ENCODE measurements at places on chromosomes 3 and 15. TPM values are rescaled to one million over a fixed set of nuclear protein-coding genes. Genes with fewer than 3 reads are reported as not detected.

The LRRC34 gene
- total RNA-seq, result 6.9 TPM

The DLEC1 gene
- total RNA-seq, result 3.7 TPM

The TOP2B gene
- total RNA-seq, result 143 TPM

The RETNLB gene
- total RNA-seq, result not detected

The CCR3 gene
- 1.3 TPM for total RNA-seq

The RAF1 gene
- 97.6 TPM for total RNA-seq

The WDR49 gene
- not detected for total RNA-seq

The SENP2 gene
- 31.4 TPM for total RNA-seq

The NME9 gene
- total RNA-seq, result 1.7 TPM

The FEZF2 gene
- total RNA-seq, result not detected

The IFRD2 gene
- total RNA-seq, result 59.0 TPM

The LYZL4 gene
- not detected for total RNA-seq

The MUC20 gene
- 3.1 TPM for total RNA-seq

The FAH gene
- total RNA-seq, result 34.6 TPM

The MOBP gene
- not detected for total RNA-seq

GRCh38 chr3:188506446-188506845, 352.5 kb downstream of the LPP start:
- no peak overlapping the region for H3K27ac ChIP-seq
- no peak overlapping the region for H3K4me3 ChIP-seq
- peaks cover 9% of the 10 kb centered on the region for H3K4me1 ChIP-seq

- no peaks in the 10 kb centered on the region for H3K36me3 ChIP-seq
- no peak overlapping the region for H3K4me3 ChIP-seq
- H3K27me3 ChIP-seq, result peaks cover 5% of the 10 kb centered on the region
- H3K27ac ChIP-seq, result no peak overlapping the region
- DNase-seq, result no peak
These were observed 197.4 kb upstream of the DPH6 start for GRCh38 chr15:35743321-35743720.

DNA sequence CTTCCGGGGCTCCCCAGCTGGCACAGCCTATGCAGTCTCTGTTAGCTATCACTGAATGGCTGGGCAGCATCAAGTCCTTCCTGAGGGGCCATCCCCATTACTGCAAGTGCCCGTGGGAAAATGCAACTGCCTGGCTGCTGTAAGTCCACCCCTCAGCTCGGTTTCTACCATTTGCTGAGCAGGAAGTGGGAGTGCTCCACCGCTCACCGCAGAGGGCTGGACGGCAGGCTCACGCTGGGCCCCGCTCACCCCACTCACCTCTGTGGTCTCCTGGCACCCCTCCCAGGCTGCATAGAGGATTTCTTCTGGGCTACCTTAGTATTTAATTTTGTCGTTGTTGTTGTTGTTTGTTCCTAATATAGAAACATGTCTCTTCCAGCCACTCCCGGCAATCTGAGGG, 270.2 kb downstream of the PLCL2 start:
- peaks cover 45% of the 10 kb centered on the region for H3K4me1 ChIP-seq
- peak overlapping the region; percentile 69 for H3K27ac ChIP-seq
- H3K27me3 ChIP-seq, result no peaks in the 10 kb centered on the region

- no peak for DNase-seq
- no peaks in the 10 kb centered on the region for H3K4me1 ChIP-seq
- no peaks in the 10 kb centered on the region for H3K27me3 ChIP-seq
- no peak overlapping the region for H3K27ac ChIP-seq
- peaks cover 11% of the 10 kb centered on the region for H3K36me3 ChIP-seq
These were observed 44.8 kb downstream of the MESD start for GRCh38 chr15:80944818-80945217.

DNA sequence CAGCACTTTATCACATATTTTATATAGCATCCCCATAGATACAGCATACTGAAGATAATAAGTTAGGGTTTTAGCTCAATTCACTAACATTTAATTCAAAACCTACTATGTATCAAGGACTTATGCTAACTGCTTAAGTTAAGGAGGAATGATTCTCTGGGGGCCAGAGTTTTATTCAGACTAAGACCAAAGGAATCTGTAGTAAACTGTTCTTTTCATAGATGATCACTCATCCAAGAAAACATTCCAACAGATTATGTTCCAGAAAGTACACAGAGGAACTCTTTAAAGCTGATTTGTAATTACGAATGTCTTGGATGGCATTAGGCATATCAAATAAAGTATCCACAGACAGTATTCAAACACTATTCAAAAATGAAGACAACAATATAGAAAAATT, 226.4 kb downstream of the SCAPER start:
- H3K4me1 ChIP-seq, result no peaks in the 10 kb centered on the region
- H3K36me3 ChIP-seq, result peaks cover 8% of the 10 kb centered on the region
- no peaks in the 10 kb centered on the region for H3K27me3 ChIP-seq
- H3K27ac ChIP-seq, result no peak overlapping the region
- DNase-seq, result no peak

GRCh38 chr3:195035345-195036202, 235.4 kb downstream of the XXYLT1 start:
- H3K4me3 ChIP-seq, result no peak overlapping the region
- H3K36me3 ChIP-seq, result no peaks in the 10 kb centered on the region
- H3K4me1 ChIP-seq, result no peaks in the 10 kb centered on the region
- no peak for DNase-seq
- H3K27ac ChIP-seq, result no peak overlapping the region
- H3K27me3 ChIP-seq, result peaks cover 14% of the 10 kb centered on the region

- no peak for DNase-seq
- no peaks in the 10 kb centered on the region for H3K27me3 ChIP-seq
- peak overlapping the region; percentile 15 for H3K27ac ChIP-seq
- peaks cover 10% of the 10 kb centered on the region for H3K36me3 ChIP-seq
- H3K4me3 ChIP-seq, result peak overlapping the region; percentile 18
These were observed 175.4 kb upstream of the LPP start for GRCh38 chr3:187978433-187979011.

DNA sequence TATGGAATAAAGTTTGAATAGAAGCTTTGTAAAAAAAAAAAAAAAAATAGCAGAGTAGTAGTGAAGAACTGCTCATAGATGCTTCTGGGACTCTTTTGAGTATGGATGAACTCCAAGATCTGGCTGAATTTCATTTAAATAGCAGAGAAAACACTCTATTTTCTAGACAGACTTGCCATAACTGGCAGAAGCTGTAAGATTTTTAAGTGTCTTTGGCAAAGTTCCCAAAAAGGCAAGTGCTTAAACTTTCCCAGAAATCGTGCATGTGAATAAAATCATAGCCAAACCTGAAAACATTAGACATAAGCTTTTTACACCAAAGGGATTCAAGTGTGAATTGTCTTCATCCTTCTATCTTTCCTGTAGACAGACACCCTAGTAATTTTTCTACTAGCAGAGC, 110.3 kb upstream of the MITF start:
- H3K36me3 ChIP-seq, result no peaks in the 10 kb centered on the region
- H3K27ac ChIP-seq, result no peak overlapping the region
- no peak overlapping the region for H3K4me3 ChIP-seq
- no peaks in the 10 kb centered on the region for H3K4me1 ChIP-seq

- H3K36me3 ChIP-seq, result no peaks in the 10 kb centered on the region
- H3K27me3 ChIP-seq, result peaks cover 18% of the 10 kb centered on the region
- no peak for DNase-seq
- H3K27ac ChIP-seq, result no peak overlapping the region
- H3K4me1 ChIP-seq, result no peaks in the 10 kb centered on the region
These were observed 15.3 kb downstream of the CHDH start for GRCh38 chr3:53830944-53831343.

DNA sequence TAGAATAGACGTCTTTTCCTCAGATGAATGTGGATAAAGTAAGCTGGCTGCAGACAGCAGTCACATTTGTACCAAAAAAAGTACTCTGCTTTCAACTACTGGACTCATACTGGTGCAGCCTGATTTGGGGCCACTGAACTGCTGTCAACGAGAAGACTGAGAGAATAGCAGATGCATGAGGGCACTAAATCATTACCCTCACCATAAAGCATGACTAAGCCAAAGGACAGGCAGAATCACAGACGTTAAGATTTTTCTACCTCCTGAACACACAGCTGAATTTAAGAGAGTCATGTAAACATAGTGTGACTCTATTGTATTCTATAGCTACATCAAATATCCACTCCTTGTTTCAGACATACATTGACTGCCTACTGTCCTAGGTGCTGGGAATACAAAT, 67.8 kb upstream of the CDAN1 start:
- DNase-seq, result no peak
- H3K27me3 ChIP-seq, result no peaks in the 10 kb centered on the region
- H3K4me1 ChIP-seq, result no peaks in the 10 kb centered on the region
- H3K36me3 ChIP-seq, result peaks cover 4% of the 10 kb centered on the region

DNA sequence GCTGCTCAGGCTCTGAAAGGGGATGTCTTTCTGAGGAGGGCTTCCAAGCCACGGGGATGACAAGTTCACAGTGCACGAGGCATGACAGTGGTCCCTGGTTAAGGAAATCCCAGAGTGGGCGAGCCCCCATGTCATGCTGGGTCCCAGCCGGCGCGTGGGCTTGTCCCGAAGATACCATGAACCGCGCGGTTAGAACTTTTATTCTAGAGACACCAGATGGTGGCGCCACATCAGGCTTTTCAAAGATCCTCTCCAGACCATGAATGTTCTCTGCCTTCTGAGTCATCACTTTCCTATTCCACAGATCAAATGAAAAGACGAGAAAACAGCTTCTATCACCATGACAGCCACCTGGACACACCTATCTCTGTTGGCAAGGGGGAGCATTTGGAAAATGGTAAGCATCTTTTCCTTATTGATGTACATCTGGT, 227.8 kb upstream of the LYSMD4 start:
- peaks cover 7% of the 10 kb centered on the region for H3K27me3 ChIP-seq
- DNase-seq, result peak; percentile 29
- H3K36me3 ChIP-seq, result no peaks in the 10 kb centered on the region
- no peak overlapping the region for H3K4me3 ChIP-seq
- no peak overlapping the region for H3K27ac ChIP-seq

DNA sequence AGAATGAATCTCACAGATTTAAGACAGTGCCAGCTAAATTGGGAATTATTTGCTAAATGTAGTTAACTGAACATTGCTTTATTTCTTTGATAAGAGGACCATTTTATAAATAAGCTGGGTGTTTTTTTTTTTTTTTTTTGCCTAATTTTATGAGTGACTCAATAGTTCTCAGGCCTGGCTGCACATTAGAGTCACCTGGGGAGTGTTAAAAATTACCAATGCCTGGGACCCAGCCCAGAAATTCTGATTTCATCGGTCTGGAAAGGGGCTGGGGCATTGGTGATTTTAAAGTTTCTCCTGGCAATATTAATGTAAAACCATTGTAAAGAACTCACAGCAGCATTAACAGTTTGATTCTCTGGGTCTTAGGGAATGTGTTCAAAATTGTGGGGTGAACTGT, 51.2 kb upstream of the PHLDB2 start:
- no peaks in the 10 kb centered on the region for H3K36me3 ChIP-seq
- H3K4me1 ChIP-seq, result no peaks in the 10 kb centered on the region
- no peak overlapping the region for H3K4me3 ChIP-seq
- no peak overlapping the region for H3K27ac ChIP-seq

- H3K27ac ChIP-seq, result no peak overlapping the region
- H3K27me3 ChIP-seq, result no peaks in the 10 kb centered on the region
- no peak for DNase-seq
- H3K36me3 ChIP-seq, result no peaks in the 10 kb centered on the region
- H3K4me1 ChIP-seq, result no peaks in the 10 kb centered on the region
These were observed 215.7 kb upstream of the CFAP20DC start for GRCh38 chr3:59265566-59265965.

GRCh38 chr15:27846722-27847395, 252.3 kb downstream of the OCA2 start:
- no peaks in the 10 kb centered on the region for H3K4me1 ChIP-seq
- no peaks in the 10 kb centered on the region for H3K36me3 ChIP-seq
- no peak for DNase-seq
- H3K27me3 ChIP-seq, result no peaks in the 10 kb centered on the region
- no peak overlapping the region for H3K4me3 ChIP-seq

DNA sequence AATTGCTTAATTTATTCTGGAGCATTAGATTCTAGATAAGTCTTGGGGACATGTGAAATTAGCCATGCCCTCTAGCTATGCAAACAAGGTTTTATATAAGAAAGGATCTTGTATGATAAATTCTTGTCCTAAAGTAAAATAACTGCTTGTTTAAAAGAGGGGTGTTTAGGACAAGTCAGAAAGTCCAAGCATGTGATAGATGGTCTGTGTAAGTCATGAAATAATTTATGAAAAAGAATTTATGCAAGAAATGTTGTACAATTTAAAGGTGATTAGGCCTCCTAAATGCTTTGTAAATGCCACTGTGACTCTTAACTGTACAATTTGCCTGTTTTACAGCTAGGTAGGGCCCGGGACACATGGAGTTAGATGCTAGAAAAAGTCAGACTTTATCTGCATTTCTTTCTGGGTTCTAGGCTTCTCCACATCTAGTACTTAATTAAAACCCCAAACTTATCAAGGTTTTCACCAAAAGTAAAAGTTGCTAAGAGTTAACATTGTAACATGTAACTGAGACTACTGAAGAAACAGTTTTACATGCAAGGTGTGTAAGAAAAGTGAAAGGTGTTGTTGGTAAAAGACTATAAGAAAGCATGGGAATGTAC, 13.2 kb downstream of the LINS1 start:
- no peak overlapping the region for H3K4me3 ChIP-seq
- no peak overlapping the region for H3K27ac ChIP-seq
- H3K36me3 ChIP-seq, result peaks cover 68% of the 10 kb centered on the region
- no peak for DNase-seq

GRCh38 chr3:149013726-149014125, 22.4 kb downstream of the GYG1 start:
- H3K4me1 ChIP-seq, result peaks cover 40% of the 10 kb centered on the region
- DNase-seq, result no peak
- H3K4me3 ChIP-seq, result no peak overlapping the region
- no peaks in the 10 kb centered on the region for H3K27me3 ChIP-seq

- H3K27me3 ChIP-seq, result no peaks in the 10 kb centered on the region
- H3K36me3 ChIP-seq, result no peaks in the 10 kb centered on the region
- H3K4me3 ChIP-seq, result no peak overlapping the region
- no peaks in the 10 kb centered on the region for H3K4me1 ChIP-seq
- no peak overlapping the region for H3K27ac ChIP-seq
These were observed 26.3 kb downstream of the DPH6 start for GRCh38 chr15:35519541-35520149.
